ENCODE measurements at places on chromosomes 16 and 17. TPM values are rescaled to one million over a fixed set of nuclear protein-coding genes. Genes with fewer than 3 reads are reported as not detected.

DNA sequence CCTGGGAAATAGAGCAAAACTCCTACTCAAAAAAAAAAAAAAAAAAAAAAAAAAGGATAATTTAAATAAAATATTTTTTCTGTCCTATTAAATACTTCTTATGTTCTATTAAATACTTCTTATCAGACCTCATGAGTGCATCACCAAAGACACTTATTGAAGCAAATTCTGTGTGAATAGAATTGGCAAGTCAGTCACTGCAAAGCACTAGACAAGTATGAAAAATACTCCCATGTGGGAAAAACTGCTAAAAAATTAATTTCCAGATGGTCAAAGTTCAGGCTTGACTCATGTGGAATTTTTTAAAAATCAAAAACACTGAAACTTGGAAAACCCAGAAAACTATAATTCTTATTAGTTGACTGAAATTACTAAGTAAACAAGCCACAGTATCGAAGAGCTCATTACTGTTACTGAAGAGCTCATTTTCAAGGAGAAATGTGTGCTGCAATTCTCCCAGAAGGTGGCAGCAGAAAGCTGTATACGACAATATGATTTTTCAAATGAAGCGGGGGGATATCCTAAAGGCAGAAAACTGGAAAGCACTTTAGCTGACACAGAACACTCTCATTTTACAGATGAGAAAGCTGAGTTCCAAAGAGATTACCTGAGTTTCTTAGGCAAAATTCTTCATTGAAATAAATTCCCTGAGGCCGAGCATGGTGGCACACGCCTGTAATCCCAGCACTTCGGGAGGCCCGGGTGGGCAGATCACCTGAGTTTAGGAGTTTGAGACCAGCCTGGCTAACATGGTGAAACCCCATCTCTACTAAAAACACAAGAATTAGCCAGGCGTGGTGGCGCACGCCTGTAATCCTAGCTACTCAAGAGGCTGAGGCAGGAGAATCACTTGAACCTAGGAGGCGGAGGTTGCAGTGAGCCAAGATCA, 15.9 kb upstream of the FBXO47 start:
- DNase-seq, result peak; percentile 37

GRCh38 chr17:1605681-1606351, 22.8 kb downstream of the SLC43A2 start:
- no peak for DNase-seq

DNA sequence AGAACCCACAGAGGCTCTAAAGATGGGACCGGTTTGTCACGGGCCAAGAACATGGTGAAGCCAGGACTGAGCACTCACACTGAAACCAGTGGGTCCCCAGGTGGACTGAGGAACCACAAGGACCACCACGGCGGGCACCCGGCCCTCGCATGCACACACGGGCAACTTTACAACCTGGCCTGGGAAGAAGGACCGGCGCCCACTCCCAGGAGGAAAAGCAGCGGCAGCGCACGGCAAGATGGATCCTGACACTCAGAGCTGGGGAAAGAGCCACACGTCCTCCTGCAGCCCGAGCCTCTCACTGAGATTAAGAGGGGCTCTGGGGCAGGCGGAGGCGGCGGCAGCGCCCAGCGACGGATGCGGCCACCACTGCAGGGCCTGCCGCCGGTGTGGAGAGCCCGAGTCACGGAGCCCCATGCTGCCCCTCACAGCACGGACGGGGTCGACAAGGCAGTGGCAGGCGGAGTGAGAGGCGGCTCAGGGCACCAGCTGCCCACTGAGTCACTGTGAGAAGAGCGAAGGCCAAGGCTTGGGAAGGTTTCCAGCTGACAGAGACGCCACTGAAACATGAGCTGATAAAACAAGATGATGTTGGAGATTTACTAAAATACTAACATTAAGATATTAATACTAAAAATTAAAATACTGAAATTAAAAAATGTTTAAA, 118.3 kb downstream of the ANKRD11 start:
- no peak for DNase-seq

- DNase-seq, result no peak
Observed at GRCh38 chr16:35146723-35147458, 1687.5 kb downstream of the TP53TG3F start.

GRCh38 chr16:7976563-7976962, 613.7 kb downstream of the TMEM114 start:
- DNase-seq, result no peak

GRCh38 chr17:50832864-50833381, 2.5 kb upstream of the WFIKKN2 start:
- no peak for DNase-seq

DNA sequence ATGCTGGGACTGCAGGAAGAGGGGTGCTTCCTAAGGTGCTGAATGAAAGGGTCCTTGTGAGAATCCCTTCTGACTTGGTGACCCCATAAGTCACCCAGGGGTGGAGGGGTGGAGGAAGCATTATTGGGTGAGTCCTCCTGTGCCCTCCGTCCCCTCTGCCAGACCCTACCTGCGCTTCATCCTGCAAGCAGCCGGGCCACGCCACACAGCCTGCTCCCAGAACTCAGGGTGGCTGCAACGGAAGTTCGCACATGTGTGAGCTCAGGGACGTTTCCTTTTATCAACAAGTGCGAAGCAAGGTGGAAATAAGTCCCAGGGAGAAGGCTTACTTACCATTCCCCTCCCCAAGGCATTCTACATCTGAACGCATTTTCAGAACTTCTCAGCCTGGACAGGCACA, 40.9 kb downstream of the COX4I1 start:
- DNase-seq, result no peak

- DNase-seq, result no peak
Observed at GRCh38 chr17:5667871-5668270, 83.6 kb upstream of the NLRP1 start.

- DNase-seq, result no peak
Observed at GRCh38 chr16:11977376-11978041, 975 bp downstream of the SNX29 start.

DNA sequence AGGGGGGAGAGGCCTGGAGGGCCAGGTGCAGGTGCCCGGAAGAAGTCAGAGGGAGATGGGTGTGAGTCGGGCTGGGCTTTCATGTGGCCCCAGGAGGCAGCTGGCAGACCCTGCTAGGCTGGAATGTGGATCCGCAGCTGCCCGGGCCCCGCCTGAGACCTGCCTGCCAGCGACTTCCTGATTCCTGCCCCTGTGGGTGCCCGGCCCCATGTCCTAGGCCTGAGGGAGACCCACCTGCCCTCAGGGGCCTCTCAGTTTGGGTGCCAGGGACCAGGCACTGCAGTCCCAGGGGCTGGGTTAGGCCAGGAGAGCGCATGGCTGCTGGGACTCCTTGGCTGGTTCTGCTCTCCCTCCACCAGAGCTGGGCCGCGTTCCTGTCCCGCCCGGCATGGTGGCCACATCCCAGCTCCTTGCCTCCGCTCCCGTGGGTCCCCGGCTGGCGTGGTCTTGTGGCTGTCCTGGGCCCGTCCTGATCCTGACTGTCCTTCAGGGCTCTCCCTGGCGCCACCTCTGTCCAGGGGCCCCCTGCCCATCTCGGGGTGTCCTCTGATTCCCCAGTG, 22.1 kb upstream of the SPNS2 start:
- no peak for DNase-seq

DNA sequence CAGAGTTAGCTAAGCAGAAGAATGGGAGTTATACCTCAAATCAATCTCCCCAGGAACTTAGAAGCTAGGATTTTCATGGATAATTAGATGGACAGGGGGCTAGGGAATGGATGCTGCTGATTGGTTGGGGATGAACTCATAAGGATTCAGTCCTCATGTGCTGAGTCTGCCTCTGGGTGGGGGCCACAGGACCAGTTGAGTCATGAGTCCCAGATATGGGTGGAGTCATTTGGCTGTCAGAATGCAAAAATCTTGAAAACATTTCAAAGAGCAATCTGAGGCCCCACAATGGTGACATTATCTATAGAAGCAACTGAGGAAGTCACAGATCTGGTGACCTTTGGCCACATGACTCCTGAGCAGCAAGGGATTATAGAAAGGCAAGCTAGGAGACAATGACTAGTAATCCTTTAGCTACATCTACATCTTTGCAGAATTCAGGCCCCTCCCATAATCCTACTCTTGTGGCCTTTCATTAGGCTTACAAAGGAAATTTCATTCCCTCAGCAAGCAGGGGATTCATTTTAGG, 82.6 kb upstream of the CCL2 start:
- no peak for DNase-seq

DNA sequence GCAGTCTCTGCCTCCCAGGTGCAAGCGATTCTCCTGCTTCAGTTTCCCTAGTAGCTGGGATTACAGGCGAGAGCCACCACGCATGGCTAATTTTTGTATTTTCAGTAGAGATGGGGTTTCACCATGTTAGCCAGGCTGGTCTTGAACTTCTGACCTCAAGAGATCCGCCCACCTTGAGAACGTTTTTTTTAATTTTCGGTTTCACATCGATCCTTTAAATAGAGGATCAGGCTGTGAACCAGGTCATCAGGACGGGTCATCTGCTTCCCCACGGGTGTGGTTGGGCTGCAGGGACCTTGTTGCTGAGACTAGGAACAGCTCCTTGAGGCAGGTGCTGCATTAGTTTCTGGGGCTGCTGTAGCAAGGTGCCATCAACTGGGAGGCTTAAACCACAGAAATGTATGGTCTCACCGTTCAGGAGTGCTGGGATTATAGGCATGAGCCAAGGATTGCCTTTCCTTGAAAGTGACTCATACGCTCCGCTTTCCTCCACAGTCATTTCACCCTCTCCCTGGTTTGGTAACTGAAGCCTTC, 7.9 kb upstream of the NAGPA start:
- DNase-seq, result no peak

Gene STAC2
- total RNA-seq, result not detected

Gene ITGAL
- 193 TPM for total RNA-seq

Gene CLEC18A
- total RNA-seq, result 0.51 TPM

Gene PRSS21
- 8.9 TPM for total RNA-seq

Gene GRAPL
- total RNA-seq, result 2.0 TPM

Gene C16orf78
- not detected for total RNA-seq
